ENCODE measurements at places on chromosomes 7 and 10.

DNA sequence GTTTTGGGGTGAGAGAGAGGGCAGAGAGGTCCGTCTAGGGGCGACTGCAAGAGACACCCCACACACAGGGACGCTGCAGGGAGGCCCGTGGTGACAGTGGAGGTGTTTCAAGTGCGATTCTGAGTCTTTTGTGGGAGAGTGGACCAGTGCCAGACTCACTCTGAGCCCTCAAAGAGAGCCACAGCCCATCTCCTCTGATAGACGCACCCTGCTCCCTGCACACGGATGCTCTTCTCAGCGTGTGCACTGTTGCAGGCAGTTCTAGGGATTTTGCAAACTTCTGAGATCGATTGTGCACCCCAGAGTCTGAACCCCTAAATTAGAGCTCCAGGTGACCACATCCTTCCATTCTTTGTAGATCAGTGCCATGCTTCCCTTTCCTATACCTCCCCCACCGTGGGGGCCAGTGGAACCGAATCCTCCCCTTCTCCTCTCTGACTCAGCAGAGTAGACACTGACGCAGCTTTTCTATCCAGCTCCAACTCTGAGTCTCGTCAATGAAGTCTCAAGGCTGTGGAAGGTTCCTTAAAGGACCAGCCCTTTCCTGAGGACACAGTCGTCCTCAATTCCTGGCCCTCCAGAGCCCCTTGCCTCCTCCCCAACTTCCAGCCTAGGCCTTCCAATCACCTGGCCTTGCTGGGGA lies 83.8 kb downstream of the TMEM130 start:
- no peak for DNase-seq

DNA sequence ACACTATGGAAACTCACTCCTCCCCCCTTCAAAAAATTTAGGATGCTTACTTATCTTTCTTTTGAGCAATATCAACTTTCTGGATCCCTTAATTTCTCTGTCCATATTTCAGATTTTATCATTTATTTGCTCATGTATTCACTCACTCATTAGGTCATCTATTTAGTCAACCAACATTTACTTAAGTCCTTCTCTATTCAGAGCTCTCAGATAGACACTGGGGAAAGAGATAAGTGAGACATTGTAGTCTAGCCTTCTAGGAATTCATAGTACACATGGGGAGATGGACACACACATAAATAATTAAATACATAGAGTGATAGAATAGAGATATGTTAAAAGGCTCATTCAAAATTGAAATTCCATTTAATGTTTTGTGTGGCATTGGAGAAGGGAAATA lies 9.2 kb downstream of the CPN1 start:
- no peak for DNase-seq

- no peak for DNase-seq
Measured at GRCh38 chr7:116740755-116741462, 68.9 kb downstream of the MET start.

DNA sequence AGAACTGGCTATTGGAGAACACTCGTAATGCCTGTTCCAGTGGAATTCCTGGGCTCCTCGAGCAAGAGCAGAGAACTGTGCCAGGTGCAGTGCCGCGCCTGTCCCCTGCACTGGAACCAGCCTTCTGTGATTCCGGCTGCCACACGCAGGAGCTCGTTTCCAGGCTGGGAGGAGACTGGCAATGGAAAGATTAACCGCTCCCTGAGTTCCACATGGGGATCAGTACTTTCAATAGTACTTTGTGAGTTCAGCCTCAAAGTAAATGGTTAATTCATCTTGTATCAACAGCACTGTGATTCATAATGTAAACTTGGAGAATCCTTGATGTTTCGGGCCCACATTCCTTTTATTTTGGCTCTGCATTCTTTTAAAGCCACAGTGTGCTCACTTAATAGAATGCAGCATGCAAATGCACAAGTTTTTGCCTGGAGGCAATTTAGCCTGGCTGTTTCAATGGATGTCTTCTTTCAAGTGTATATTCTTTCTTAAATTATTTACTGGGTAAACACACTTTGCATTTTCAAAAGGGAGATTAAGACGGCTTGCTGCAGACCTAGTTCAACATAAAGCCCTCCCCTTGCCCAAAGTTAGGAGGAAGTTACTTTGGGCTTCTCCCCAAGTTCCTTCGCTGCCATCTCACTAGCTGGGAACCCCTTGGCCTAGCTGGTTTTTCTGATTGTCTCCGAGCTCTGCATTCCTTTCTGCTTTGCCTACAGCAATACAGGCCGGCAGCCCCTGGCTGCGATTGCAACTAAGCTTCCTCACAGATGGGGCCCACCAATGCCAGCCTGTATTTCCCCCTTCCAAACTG lies 138.1 kb upstream of the TCF7L2 start:
- DNase-seq, result no peak

GRCh38 chr7:21886396-21886795 lies 59.3 kb downstream of the CDCA7L start:
- DNase-seq, result no peak

- no peak for DNase-seq
Measured at GRCh38 chr10:101887775-101888174, 44.2 kb upstream of the KCNIP2 start.

DNA sequence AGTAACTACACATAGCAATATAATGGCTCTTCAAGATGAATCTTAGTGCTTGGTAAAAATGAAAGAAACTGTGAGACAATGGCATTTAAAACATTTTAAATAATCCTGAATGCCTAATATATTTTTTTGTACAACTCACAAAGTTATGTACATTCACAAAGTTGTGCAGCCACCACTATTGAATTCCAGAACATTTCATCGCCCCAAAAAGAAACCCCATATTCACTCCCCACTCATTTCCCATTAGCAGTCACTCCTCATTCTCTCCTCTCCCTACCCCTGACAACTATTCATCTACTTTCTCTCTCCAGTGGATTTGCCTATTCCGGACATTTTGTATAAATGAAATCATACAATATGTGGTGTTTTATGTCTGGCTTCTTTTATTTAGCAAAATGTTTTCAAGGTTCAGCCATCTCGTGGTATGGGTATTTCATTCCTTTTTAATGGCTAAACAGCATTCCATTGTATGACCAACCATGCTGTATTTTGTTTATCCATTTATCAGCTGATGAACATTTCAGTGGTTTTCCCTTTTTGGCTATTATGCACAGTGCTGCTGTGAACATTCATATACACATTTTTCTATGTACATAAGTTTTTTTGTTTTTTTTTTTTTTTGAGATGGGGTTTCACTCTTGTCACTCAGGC lies 34.7 kb downstream of the ENTPD7 start:
- DNase-seq, result no peak

DNA sequence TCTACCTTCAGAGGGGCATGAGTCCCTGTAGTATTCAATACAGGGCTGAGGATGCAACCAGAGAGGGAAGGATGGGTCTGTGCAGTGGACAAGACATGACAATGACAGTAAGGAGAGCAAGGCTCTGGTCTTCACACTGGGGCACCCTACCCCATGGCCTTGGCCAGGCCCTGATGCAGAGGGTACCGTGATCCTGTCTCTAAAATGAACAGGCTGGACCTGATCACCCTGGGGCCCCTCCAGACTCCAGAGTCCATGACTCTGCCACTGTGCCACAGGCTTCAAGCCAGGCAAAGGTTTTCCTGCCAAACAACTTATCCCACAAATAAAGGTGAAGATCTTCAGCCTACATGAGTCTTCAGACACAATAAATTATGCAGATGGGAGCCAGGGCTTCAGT lies 4.9 kb downstream of the MAT1A start:
- DNase-seq, result no peak

GRCh38 chr7:54091322-54091721 lies 450.9 kb upstream of the VSTM2A start:
- no peak for DNase-seq

DNA sequence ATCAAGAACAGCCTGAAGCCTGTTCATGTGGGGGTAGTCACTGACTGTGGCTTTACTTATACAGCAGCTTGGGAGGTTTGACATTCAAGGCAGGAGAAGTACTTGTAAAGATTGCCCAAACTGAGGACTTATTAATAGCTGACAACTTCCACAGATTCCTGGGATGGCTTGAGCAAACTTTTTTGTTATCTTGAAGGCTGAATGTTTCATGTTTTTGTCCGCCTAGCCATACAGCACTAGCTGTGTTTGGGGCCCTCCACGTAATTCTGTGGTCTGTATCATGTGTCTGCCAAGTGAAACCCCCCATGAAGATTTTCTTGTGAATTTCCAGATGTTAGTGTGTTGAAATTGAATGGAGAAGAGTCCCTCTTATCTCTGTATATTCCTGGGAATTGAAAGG lies 38.6 kb downstream of the FAS start:
- no peak for DNase-seq

GRCh38 chr7:95454438-95455045 lies 19.7 kb upstream of the PON2 start:
- DNase-seq, result no peak

DNA sequence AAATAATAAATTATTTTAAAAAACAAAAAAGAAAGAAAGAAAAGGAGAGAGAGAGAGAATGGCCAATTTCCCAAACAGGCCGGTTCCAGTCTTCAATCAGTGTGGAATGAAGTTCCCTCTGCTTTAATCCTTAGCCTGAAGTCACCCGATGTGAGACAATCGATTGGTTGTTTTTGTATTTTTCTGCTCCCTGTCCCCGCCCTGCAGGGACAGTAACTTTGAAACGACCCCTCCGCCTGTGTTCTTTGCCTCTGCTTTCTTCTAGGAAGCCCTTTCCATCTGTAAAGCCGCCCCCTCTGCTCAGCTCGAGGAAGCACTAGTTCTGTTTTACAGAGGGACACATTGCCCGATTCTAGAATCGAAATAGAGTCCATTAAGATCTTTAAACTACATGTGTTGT lies 33.4 kb downstream of the FOXL3 start:
- no peak for DNase-seq

GRCh38 chr10:131453721-131454634 lies 142.5 kb upstream of the TCERG1L start:
- DNase-seq, result no peak

- no peak for DNase-seq
Measured at GRCh38 chr10:120270906-120271305, 186.1 kb upstream of the PLPP4 start.

Measured in CD4-positive, alpha-beta T cell treated with Interferon gamma for 1 hour (primary cell).